Activated CD4-positive, CD25-positive, alpha-beta regulatory T cell treated with anti-CD3 and anti-CD28 coated beads, Interleukin-2, amount 50 U/mL, for 24 hours (primary cell): ENCODE measurements at places on chromosomes 7 and 10.

- ATAC-seq = no peak
Measured at GRCh38 chr7:36214608-36215456, 61.8 kb downstream of the EEPD1 start.

DNA sequence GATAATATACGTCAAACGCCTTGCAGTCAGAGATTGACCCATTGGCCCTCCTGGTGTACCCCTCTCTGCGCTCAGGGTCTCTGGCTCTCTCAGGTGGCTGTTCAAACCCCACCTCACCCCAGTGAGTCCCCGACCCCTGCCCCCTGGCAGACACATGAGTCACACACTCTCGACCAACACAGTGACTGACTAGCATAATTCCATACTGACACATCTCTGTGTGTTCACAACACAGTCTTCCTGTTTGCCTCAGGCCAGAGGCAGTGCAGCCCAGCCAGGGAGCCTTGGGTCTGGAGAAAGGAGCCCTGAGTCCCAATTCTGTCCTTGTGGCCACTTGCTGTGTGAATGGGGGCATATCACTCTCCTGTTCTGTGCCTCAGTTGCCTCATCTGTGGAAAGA, 40.1 kb downstream of the PALD1 start:
- no peak for ATAC-seq

GRCh38 chr10:123270221-123270620, 116.0 kb downstream of the BUB3 start:
- ATAC-seq = no peak

DNA sequence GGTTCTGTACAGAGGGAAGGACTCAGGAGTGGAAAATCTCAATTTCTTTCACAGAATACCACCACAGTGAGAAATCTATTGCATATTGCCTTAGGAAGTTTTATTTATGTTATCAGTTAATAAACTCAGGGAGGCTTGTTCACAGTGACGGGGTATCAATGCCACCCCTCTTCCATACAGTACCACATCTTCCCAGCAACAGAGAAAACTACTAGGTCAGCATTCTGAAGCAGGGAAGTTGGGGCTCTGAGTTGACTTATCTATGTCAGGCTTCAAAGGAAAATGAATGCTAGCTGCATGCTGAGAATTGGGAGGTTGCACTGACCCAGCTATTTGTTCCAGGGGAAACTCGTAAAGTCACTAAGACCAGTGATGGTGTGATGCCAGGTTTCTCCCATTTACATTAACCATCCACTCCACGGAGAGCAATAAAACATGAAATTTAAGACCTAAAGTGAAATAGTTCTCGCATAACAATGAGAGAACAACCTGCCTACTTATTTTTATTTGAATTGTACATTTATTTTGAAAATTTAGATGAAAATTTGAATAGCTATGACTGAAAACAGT, 266.7 kb downstream of the RNLS start:
- ATAC-seq = no peak

GRCh38 chr10:124389613-124390361, 28.9 kb downstream of the OAT start:
- ATAC-seq = no peak

GRCh38 chr7:24472093-24472492, 101.2 kb upstream of the PALS2 start:
- peak; percentile 38 for ATAC-seq

DNA sequence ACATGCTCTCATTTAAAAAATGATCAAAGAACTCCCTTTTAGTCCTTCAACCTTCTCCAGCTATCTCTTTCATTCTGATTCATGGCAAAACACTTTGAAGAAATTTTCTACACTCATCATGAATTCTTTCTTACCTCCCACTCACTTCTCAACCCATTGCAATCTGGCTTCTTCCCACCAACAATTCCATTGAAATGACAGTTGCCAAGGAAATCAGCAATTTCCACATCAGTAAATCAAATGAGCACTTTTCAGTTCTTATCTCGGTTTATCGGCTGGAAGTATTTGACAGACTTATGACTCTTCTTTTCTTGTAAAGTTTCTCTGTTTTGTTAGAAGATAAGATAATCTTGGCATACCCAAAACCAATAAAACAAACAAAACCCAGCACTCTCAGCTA, 99.1 kb upstream of the CACNA2D1 start:
- ATAC-seq = no peak

- ATAC-seq = peak; percentile 25
Measured at GRCh38 chr10:132422903-132423825, 26.2 kb downstream of the PWWP2B start.

DNA sequence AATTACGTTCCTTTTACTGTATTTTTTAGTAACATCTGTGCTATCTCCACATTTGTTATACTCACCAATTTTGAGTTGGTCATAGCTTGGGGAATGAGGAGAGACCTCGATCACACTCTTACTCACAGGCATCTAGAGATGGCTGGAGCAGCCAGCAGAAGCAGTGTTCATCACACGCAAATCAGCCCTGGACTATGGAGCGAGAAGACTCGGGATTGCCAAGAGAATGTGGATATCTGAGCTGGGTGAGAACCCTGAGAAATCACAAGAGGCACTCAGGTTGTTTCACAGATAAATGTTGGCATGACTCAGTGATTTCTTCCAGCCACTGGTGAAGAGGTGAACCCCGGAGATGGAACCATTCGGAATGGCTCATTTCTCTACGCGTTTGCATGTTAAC, 820.1 kb upstream of the IGFBP3 start:
- no peak for ATAC-seq

DNA sequence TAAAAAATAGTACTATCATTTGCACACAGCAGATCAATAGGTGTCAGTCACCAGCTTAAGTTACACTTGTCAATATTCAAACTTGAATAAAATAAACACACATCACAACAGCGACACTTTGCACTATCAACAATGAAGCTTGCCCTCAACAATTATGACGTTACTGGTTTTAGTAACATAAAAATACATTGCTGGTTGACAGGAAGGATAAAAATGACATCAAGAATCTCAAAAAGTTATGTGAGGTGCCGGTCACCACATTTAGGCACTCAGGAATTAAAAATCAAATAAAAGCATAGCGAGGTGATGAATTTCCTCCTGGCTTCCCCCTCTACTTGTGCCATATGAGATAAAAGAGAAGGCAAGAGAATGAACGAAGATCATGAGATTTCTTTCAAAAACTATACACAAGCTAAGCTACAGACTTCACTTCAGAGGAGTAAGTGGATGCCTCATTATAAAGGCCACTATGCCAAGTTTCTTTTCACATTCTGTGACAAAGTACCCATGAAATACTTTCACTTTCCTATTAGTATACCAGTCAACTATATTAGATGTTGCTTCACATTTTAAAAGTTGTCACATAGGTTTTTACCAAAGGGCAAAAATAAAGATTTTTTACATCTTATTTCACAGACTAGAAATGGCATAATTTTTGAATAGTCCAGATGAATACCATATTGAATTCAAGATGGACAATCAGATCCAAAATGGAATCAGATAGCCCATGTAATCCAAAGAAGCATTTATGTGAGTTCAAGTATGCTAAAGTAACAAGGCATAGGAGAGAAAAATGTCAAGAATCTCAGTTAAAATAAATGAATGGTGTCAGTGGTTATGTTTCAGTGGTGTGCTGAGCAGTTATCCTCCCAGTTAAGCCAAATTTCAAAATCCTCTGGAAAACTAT, 3.6 kb downstream of the CCDC71L start:
- no peak for ATAC-seq

DNA sequence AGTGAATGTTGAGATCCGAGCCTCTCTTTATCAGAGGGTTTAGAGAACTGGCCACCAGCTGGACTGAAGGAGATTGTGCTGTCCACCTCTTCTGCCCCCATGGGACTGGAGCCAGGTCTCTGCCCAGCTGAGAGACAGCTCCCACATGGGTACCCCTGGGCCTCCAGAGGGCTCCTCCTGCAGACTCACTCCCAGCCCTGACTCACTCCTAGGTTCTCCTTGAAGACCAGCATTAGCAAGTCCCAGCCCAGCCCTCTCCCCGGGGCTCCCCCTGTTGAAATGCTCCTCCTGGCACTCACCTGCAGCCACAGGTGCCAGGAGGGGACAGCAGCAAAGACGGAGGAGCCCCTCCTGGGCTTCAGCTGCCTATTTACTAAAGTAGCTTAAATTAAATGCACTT, 126.9 kb downstream of the CXCL12 start:
- no peak for ATAC-seq

GRCh38 chr10:71750986-71751385, 22.3 kb downstream of the VSIR start:
- ATAC-seq = no peak

DNA sequence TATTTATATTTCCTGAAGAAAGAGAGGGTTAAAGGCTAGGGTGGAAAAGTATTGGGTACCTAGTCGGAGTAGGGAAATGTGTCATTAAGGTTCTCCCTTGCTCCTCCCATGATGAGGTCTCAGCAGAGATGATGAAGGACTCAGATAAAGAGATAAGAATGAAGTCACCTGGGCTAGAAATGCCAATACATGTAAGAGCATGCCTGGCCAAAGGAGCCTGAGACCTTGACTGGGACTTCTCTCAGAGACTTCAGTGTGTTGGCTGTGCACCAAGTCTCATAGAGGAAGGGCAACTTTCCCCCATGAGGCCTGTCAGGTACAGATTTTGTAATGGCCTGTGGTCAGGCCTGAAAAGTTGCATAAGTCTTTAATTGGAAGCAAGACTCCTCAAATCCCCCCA, 361.0 kb upstream of the CDC14C start:
- ATAC-seq = no peak

DNA sequence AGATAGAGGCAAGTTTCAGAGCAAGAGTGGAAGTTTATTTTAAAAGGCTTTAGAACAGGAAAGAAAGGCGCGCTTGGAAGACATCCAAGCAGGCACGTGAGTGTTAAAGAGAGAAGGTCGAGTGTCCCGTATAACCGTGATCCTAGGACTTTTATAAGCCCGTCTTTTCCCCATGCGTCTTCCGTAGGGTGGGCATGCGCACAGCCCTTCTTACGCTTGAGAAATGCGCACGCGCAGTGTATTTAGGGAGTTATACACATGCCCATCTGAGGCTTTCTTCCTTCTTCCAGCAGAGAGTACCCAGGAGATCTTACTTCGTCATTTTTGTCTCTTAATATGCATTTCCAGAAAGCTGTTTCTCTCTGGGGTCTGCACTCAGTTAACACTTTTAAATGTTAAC, 52.4 kb downstream of the CALD1 start:
- ATAC-seq = no peak

- ATAC-seq = no peak
Measured at GRCh38 chr7:40470817-40471216, 336.0 kb downstream of the SUGCT start.

DNA sequence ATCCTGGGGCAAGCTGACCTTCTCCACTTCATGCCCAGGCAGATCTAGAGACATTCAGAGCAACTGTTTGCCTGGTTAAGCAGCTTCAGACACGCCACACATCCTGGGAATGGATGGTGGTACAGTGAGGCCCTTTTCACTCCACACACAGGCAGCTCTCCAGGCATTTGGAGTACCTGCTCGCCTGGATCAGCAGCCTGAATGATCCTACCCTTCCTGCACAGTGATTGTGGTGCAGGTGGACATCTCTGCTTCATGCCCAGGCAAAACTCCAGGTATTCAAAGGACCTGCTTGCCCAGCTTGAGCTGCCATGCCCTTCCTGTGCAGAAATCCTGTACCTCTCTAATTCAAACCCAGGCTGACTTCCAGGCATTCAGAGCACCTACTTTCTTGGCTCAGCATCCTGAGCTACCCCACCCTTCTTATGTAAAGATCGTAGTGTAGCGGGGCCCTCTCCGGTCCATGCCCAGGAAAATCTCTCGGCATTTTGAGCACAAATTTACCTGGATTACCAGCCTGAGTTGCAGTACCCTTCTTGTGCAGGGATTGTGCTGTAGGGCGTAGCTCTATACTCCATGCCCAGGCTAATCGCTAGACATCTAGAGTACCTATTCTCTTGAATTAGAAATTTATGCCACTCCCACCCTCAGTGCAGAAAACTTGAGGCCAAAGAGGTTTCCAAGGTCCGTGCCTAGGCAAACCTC, 972.8 kb downstream of the ANKRD7 start:
- ATAC-seq = no peak

DNA sequence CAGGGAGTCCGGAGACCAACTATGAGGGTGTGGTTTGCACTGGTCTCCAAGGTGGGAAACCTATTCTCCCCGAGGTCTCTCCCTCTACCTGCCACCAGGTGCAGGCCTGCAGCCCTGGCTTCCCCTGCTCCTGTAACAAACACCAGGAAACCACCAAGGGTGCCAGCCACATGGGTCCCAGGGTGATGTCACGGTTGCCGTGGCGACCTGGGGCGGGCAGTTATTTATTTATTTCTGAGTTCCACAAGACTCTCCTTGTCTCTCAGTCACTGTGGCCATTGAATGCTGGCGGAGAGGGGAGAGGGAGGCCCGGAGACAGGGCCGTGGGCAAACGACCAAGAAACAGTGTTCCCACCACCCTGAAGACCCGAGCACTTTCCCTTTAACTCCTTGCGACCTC, 27.0 kb downstream of the MMD2 start:
- ATAC-seq = no peak
